ENCODE measurements at places on chromosomes 6 and 20.

DNA sequence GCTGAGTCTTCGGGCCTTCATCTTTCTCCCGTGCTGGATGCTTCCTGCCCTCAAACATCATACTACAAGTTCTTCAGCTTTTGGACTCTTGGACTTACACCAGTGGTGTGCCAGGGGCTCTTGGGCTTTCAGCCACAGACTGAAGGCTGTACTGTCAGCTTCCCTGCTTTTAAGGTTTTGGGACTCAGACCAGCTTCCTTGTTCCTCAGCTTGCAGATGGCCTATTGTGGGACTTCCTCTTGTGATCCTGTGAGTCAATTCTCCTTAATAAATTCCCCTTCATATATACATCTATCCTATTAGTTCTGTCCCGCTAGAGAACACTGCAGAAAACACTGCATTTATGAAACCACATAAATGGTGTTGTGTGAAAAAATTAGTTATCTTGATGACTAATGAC lies 13.9 kb upstream of the BCLAF1 start:
- no peak for DNase-seq

- DNase-seq: no peak
These were observed 40.5 kb downstream of the PLN start for GRCh38 chr6:118588626-118589025.

- DNase-seq: no peak
These were observed 144.9 kb downstream of the TFAP2A start for GRCh38 chr6:10269814-10270472.

GRCh38 chr6:138162111-138162954 lies 594 bp downstream of the ARFGEF3 start:
- DNase-seq: no peak

Data from effector CD4-positive, alpha-beta T cell (primary cell).